H9 (cell line): ENCODE measurements at places on chromosomes 1 and 21. TPM values are rescaled to one million over a fixed set of nuclear protein-coding genes. Genes with fewer than 3 reads are reported as not detected.

GRCh38 chr21:33018707-33019465 is 6.8 kb upstream of the OLIG2 start:
- H3K4me3 ChIP-seq: peak overlapping the region; percentile 47
- H3K27me3 ChIP-seq: peaks cover 57% of the 10 kb centered on the region
- no peaks in the 10 kb centered on the region for H3K4me1 ChIP-seq
- no peak overlapping the region for H3K27ac ChIP-seq
- H3K36me3 ChIP-seq: no peaks in the 10 kb centered on the region; the same call in 1 of the 3 replicates

DNA sequence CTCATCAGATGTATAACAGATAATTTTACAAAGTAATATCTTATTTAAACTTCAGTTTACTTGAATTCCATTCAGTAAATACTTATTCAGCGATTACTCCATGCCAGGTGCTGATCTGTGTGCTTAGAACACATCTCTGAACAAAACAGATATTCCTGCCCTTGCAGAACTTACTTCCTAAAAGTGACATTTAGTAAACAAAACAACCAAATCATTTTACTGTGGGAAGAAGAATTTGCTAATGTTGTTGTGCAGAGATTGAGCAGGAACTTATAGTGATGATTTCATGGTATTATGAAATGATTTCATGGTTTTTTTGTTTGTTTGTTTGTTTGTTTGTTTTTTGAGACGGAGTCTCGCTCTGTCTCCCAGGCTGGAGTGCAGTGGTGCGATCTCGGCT is 39.3 kb upstream of the WLS start:
- no peak overlapping the region for H3K27ac ChIP-seq
- no peaks in the 10 kb centered on the region for H3K36me3 ChIP-seq
- DNase-seq: no peak
- H3K4me1 ChIP-seq: no peaks in the 10 kb centered on the region

GRCh38 chr1:193539731-193540459 is 353.5 kb upstream of the B3GALT2 start:
- no peaks in the 10 kb centered on the region for H3K36me3 ChIP-seq
- no peak for DNase-seq
- H3K27me3 ChIP-seq: no peaks in the 10 kb centered on the region
- H3K4me3 ChIP-seq: no peak overlapping the region

DNA sequence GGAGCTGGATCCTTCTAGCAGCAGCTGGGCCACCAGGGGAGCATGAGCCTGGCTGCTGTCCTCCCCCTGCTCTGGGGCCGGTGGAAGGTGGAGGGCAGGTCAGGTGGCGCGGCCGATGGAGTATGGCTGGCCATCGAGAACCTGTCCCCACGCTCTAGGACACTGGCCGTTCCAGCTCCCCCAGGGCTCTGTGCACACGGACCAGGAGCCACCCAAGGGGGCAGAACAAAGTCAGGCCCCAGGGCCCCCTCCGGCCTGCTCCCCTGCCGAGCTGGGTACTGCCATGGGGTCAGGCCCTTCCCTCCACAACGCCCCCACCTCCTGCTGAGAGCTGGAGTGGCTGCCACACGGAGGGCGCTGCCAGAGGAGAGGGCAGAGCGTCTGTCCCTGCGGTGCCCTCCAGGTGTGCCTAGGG is 4.5 kb upstream of the PLCH2 start:
- H3K4me1 ChIP-seq: no peaks in the 10 kb centered on the region
- DNase-seq: no peak
- H3K36me3 ChIP-seq: no peaks in the 10 kb centered on the region
- H3K27ac ChIP-seq: no peak overlapping the region

DNA sequence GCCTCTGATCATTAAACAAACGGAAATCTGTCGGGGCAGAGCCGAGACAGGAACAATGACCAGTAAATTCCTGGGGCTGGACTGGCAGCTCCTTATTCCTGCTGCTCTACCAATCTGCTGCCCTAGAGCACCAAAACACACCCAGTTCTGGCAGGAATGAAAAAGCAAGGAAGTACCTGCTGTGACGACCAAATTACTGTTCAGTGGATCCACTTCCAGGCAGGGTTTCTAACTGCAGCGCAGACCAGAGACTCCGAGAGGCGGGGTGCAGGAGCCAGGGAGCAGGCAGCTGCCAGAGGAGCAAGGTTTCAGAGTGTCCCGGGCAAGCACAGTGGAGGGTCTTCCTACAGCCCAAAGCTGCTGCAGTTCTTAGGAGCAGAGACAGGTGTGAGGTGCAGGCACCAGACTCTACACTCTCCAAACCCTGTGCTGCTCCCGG is 32.4 kb downstream of the KANK4 start:
- no peaks in the 10 kb centered on the region for H3K36me3 ChIP-seq
- H3K4me3 ChIP-seq: peak overlapping the region; percentile 77
- H3K27me3 ChIP-seq: peaks cover 32% of the 10 kb centered on the region; the same call in 1 of the 2 replicates
- DNase-seq: peak; percentile 72
- H3K4me1 ChIP-seq: peaks cover 10% of the 10 kb centered on the region; the same call in 1 of the 2 replicates

GRCh38 chr1:64042331-64043100 is 160.9 kb upstream of the UBE2U start:
- no peaks in the 10 kb centered on the region for H3K27me3 ChIP-seq
- no peak for DNase-seq
- no peak overlapping the region for H3K27ac ChIP-seq
- no peaks in the 10 kb centered on the region for H3K36me3 ChIP-seq

GRCh38 chr21:36744560-36745231 is 45.8 kb downstream of the SIM2 start:
- no peak overlapping the region for H3K27ac ChIP-seq
- 0 out of 2 replicates have a peak, but pooled peaks cover 3% of the 10 kb centered on the region for H3K36me3 ChIP-seq
- peaks cover 6% of the 10 kb centered on the region; the same call in 1 of the 2 replicates for H3K4me1 ChIP-seq
- H3K27me3 ChIP-seq: peaks cover 5% of the 10 kb centered on the region; the same call in 1 of the 2 replicates
- DNase-seq: no peak

- H3K4me3 ChIP-seq: no peak overlapping the region
- no peak overlapping the region for H3K27ac ChIP-seq
- H3K36me3 ChIP-seq: no peaks in the 10 kb centered on the region
- peaks cover 2% of the 10 kb centered on the region; the same call in 1 of the 2 replicates for H3K27me3 ChIP-seq
These were observed 15.0 kb upstream of the THEM5 start for GRCh38 chr1:151868486-151868885.

- H3K4me1 ChIP-seq: no peaks in the 10 kb centered on the region
- no peaks in the 10 kb centered on the region for H3K27me3 ChIP-seq
- no peak for DNase-seq
- no peaks in the 10 kb centered on the region for H3K36me3 ChIP-seq
- H3K4me3 ChIP-seq: no peak overlapping the region
These were observed 359.6 kb upstream of the PTBP2 start for GRCh38 chr1:96361961-96362360.

DNA sequence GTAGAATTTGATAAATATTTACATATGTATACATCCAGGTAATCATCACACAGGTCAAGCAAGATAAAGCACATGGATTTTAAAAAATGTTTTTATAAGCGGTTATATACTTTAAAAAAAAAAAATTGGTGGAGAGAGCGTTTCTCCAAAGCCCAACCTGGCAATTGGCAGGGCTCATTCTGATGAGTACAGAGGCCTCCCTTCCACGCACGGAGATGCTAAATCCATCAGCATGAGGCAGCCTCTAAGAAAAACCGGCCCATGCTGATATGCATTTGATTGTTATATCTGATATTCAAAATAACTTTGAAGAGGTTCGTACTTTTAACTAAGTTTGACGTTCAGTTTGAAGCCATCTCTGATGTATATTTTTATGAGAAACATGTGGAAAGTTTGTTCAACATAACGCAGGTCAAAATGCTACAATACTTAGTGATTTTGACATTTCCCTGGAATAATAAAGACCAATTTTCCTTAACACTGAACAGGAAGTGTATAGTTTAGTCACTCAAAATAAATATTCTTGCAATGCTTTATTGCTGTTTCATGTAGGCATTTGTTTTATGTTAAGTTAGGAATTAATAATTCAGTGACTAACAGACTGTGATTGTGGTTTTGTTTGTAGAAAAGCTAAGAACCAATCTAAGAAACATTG is 151.7 kb downstream of the NR5A2 start:
- DNase-seq: no peak
- H3K36me3 ChIP-seq: no peaks in the 10 kb centered on the region
- no peaks in the 10 kb centered on the region for H3K27me3 ChIP-seq
- H3K4me3 ChIP-seq: no peak overlapping the region

DNA sequence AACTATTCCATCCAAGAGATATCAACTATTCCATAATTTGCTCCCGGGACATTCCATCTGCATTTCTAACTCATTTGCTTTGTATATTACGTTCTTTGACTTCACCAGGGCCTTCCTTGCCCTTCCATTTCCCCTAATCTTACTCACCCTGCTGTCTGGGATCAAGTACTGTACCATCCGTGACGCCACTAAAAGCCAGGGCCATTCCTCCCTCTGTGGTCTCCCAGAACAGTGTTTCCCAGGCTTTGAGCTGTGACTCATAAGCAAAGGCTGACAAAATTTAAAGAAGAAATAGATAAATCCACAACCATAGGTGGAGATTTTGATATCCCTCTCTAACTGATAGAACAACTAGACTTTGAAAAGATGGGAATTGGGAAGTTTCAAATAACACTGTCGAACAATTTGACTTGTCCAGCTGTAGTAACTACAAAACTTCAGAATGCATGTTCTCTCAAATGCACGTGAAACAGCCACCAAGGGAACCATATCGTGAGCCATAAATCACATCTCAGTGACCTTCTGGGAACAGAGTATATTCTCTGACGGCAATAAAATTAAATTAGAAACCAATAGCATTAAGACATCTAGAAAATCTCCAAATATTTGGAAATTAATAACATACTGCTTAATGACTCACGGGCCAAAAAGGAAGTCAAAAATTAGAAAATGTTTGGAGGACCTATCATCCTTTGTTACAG is 501.0 kb downstream of the SETD4 start:
- no peak overlapping the region; the same call in 2 of the 3 replicates for H3K4me3 ChIP-seq
- no peak for DNase-seq
- H3K4me1 ChIP-seq: peaks cover 2% of the 10 kb centered on the region; the same call in 1 of the 2 replicates
- H3K27ac ChIP-seq: no peak overlapping the region
- H3K36me3 ChIP-seq: no peaks in the 10 kb centered on the region

GRCh38 chr1:85494904-85495266 is 29.9 kb upstream of the DDAH1 start:
- no peak for DNase-seq
- H3K4me1 ChIP-seq: no peaks in the 10 kb centered on the region; the same call in none of the 2 replicates
- no peak overlapping the region for H3K27ac ChIP-seq
- no peak overlapping the region for H3K4me3 ChIP-seq
- no peaks in the 10 kb centered on the region for H3K36me3 ChIP-seq
- no peaks in the 10 kb centered on the region for H3K27me3 ChIP-seq

- no peaks in the 10 kb centered on the region for H3K4me1 ChIP-seq
- no peak for DNase-seq
- H3K27me3 ChIP-seq: no peaks in the 10 kb centered on the region
- H3K27ac ChIP-seq: no peak overlapping the region
- H3K4me3 ChIP-seq: no peak overlapping the region
These were observed 156.7 kb downstream of the BRINP3 start for GRCh38 chr1:190320952-190321351.

DNA sequence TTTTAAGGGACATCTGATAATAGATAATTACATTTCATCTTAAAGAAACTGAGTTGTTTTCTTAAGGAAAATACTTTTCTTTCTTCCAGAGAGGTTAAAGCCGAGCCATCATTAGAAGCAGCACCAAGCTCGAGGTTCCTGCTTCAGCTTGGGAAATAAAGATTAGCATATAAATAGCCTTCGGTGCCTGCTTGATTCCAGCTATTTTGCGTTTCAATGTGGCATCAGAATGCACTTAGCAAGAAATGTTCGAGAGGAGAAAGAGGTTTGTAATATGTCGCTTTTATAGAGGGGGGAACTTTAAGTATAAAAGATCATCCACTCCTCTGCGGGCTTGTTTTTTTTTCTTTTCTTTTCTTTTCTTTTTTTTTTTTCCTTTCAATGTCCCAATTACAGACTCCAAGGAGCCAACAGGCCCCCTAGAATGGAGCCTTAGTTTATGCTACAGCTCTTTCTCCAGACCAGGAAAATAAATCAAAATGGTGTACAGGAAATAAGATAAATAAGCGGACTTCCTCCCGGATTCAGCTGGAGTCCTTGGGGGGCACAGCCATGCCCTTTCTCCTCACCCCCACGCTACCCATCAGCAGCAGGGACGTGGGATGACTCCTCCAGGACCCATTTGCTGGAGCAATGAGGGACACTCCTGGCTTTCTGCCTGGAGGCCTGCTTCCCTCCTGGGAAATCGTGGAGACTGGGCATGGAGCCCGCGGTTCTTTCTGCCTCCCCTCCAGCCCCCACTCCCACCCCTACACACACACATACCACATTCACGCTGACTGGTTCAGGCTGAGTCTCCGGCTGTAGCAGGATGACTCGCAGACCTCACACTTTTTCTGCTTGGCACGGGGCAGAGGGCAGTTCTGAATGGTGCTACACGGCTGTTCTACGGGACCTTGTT is 131.6 kb downstream of the RRAGC start:
- H3K36me3 ChIP-seq: no peaks in the 10 kb centered on the region
- H3K4me3 ChIP-seq: peak overlapping the region; percentile 64
- peaks cover 22% of the 10 kb centered on the region for H3K4me1 ChIP-seq
- H3K27ac ChIP-seq: no peak overlapping the region
- H3K27me3 ChIP-seq: no peaks in the 10 kb centered on the region; the same call in none of the 2 replicates
- peak; percentile 38 for DNase-seq

DNA sequence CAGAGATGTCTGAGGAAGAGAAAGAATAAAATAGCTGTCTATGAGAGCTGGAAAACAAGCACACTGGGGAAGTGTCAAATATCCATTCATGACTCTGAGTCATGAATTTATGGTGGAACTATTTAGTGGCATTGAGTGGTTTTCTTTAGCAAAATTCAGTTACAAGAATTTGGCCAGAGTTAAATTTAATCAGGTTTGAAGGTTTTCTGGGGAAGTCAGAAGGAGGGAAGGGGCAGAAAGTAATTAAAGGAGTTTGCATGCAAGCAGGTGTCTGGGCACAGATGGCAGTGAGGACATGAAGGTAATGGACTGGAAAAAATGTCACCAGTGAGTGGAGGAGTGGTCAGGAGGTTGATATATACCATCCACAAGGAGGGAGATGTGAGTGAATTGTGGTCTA is 121.9 kb upstream of the IVNS1ABP start:
- H3K27ac ChIP-seq: no peak overlapping the region
- H3K27me3 ChIP-seq: no peaks in the 10 kb centered on the region
- DNase-seq: no peak
- H3K36me3 ChIP-seq: no peaks in the 10 kb centered on the region
- H3K4me1 ChIP-seq: no peaks in the 10 kb centered on the region

DNA sequence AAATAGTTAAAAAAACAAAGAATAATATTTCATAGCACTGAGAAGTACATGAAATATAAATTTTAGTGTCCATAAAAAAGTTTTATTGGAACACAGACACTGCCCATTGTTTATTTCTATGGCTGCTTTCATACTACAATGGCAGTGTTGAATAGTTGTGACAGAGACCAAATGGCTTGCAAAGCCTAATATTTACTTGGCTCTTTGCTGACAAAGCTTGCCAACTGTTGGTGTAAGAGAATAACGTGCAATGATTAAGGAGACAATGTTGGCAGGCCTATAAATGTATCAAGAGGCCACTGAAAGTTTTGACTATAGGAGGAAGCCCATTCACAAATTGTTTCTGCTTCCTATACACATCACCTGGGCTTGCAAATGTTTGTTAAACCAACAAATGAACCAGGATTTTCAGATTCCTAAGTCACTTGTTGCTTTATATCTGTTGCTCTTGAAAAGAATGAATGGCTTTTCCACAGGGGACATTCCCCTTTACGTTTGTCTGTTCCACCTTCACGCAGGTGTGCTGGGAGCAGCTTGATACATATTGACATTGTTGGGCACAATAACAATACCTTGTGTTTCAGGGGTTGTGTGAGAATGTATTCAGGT is 5.5 kb upstream of the ST6GALNAC3 start:
- no peak overlapping the region for H3K4me3 ChIP-seq
- no peak overlapping the region for H3K27ac ChIP-seq

Gene ZNF593OS
- not detected in 2 replicates for total RNA-seq

Gene CD84
- not detected in 2 replicates for total RNA-seq

Gene EPHX1
- total RNA-seq: 40.6 and 41.0 TPM in 2 replicates
